Osteoblast (primary cell): ENCODE measurements at places on chromosomes 4 and X. TPM values are rescaled to one million over a fixed set of nuclear protein-coding genes. Genes with fewer than 3 reads are reported as not detected.

CBR4 gene
- total RNA-seq = 19.2 and 24.2 TPM in 2 replicates

ZNF157 gene
- total RNA-seq = under 0.01 TPM in 1 of 2 replicates, not detected in the other

NAT8L gene
- under 0.01 TPM in 2 replicates for total RNA-seq

PLRG1 gene
- total RNA-seq = 79.9 and 81.8 TPM in 2 replicates

CLDN2 gene
- total RNA-seq = not detected in 2 replicates

MFAP3L gene
- total RNA-seq = 7.6 and 8.0 TPM in 2 replicates

GASK1B gene
- total RNA-seq = 35.4 and 42.0 TPM in 2 replicates

DNA sequence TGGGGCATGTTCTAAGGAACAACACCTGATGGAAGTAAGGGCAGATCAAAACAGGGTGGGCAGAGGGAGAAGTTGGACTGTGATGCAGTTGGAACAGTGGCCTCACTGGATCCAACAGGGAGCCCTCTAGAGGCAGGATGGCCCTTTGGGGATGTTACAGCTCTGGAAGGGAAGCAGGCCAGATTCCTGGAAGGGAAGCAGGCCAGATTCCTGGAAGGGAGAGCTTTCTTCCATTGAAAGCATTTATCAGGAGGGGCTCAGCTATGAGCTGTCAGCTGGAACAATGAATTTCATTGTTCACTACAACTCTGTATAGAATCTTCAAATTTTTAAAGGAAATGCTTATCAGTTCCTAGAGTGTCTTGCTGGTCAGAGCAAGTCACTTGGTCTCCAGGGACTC lies 17.7 kb downstream of the IL15 start:
- DNase-seq = peak; percentile 13

- peak; percentile 8 for DNase-seq
Measured at GRCh38 chr4:137531986-137532868, at the start of gene PCDH18. Gene PCDH18 (minus strand): TSS chr4:137532494. CDS start chr4:137532088, 406 bp downstream.

DNA sequence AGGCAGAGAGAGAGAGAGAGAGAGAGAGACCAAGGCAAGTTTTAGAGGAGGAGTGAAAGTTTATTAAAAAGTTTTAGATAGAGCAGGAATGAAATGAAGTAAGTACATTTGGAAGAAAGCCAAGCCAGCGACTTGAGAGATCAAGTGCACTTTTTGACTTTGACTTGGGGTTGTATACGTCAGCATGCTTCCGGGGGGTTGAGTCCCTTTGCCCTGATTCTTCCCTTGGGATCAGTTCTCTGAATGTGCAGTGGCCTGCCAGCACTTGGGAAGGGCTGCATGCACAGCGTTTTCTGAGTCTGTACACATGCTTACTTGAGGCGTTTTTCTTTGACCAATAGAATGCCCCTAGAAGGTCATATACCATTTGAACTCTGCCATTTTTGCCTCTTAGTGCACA lies 400.5 kb downstream of the PDGFC start:
- peak; percentile 9 for DNase-seq

- peak; percentile 84 for DNase-seq
Measured at GRCh38 chrX:2351321-2351720, 149.5 kb downstream of the DHRSX start.

GRCh38 chr4:80069108-80069836 lies 3.8 kb downstream of the ANTXR2 start:
- peak; percentile 6 for DNase-seq

DNA sequence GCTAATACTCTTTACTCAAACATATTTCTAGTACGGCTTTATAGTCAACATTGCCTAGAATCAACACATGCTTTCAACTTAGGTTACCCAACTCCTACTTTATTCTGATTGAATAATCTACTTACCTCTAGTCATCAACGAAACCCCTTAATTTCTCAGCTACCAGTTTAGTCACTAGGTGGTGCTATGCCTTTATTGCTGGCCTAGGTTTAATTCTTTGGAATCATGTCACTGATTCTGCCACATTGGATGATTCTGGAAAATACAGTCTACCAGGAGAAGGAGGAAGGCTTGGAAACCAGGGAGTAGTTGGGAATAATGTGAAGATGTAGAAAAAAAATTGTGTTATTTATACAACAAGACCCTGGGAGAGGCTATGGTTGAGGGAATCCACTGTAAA lies 167.7 kb downstream of the DCAF12L2 start:
- no peak for DNase-seq

DNA sequence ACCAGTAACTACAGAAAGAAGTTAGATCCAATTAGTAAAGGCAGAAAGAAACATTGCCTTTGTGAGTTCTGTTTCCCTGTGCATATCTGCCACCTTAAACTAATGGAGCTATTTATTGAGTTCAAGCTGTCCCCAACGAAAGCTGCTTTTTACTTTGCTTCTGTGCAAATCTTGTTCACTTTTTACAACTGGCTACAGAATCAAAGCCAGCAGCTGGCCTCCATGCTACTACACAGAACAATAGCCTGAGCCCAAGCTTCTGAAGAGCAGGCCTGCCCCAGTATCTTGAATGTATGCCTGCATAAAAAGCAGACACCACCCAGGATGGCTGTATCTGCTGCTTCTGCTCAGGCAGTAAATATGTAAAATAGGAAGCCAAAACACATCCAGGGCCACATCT lies 28.1 kb downstream of the ANK2 start:
- no peak for DNase-seq

GRCh38 chr4:140806163-140806562 lies 50.0 kb upstream of the TBC1D9 start:
- no peak for DNase-seq

DNA sequence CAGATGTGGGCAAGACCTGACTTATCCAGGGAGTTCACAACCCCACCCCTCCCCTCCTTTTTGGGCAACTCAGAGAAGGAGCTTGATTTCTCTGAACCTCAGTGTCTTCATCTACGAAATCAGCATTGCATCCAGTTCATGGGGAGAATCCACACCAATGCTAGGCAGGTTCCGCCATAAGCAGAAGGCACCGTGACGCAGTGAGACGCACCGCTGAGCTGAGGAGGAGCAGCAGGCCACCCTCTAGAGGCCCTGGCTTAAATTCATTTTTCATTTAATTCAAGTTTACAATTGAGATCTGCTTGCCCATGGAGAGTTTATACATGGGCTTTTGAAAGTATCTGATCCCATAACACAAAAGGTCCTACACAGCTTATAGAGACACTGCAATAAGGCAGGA lies 55.7 kb downstream of the CPZ start:
- peak; percentile 39 for DNase-seq

GRCh38 chr4:121668368-121669162 lies 28.2 kb downstream of the ANXA5 start:
- peak; percentile 89 for DNase-seq

- peak; percentile 23 for DNase-seq
Measured at GRCh38 chr4:66351761-66352160, 681.5 kb upstream of the EPHA5 start.

DNA sequence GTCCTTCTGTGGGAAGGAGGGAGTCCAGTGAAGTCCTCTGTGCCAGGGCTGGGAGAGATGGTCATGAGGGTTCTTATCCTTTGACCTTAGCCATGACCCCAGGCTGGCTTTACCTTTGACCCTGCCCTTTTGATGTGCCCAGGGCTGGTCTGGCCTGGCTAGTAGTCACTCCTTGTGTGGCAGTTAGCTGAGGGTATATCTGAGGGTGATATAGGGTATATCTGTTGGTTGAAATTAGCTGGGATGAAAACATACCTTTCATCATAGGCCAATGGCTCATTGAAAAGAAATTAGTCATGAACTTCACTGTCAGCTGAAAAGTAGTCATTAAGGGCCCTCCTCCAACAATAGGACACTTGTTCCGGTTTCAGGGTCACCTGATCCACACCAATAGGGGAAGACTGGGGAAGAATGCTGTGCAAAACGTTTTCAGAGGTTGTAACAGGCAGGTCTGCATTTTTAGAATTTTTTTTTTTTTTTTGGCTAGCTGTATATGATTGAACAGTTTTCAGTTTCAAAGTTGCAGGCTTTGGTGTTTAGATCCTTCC lies 74.6 kb upstream of the STOX2 start:
- DNase-seq = no peak
